Lower leg skin (tissue), 4 donors: ENCODE measurements at places on chromosomes 16 and 17.

GRCh38 chr16:89931305-89931896 lies 8.3 kb downstream of the TUBB3 start:
- no peak for DNase-seq

DNA sequence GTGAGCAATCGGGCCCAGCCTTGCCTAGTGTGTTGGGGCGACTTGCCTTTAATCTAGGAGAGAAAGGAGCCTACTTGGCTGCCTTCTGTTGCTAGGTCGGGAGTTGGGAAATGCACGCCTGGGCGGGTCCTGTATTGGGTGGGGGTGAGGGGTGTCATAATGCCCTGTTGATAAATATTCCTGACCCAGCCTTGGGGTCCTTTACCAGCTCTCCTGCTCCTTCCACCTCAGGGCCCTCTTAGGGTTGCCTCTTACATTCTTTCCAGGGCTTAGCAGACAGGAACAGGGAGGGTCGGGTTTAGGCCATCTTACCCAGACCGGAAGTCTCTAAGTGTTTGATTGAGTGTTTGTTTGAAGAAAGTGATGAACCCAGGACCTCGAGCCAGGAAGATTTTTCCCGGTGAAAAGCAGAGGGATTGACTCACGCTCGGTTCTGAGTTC lies 112.9 kb downstream of the SEC14L1 start:
- no peak for DNase-seq

DNA sequence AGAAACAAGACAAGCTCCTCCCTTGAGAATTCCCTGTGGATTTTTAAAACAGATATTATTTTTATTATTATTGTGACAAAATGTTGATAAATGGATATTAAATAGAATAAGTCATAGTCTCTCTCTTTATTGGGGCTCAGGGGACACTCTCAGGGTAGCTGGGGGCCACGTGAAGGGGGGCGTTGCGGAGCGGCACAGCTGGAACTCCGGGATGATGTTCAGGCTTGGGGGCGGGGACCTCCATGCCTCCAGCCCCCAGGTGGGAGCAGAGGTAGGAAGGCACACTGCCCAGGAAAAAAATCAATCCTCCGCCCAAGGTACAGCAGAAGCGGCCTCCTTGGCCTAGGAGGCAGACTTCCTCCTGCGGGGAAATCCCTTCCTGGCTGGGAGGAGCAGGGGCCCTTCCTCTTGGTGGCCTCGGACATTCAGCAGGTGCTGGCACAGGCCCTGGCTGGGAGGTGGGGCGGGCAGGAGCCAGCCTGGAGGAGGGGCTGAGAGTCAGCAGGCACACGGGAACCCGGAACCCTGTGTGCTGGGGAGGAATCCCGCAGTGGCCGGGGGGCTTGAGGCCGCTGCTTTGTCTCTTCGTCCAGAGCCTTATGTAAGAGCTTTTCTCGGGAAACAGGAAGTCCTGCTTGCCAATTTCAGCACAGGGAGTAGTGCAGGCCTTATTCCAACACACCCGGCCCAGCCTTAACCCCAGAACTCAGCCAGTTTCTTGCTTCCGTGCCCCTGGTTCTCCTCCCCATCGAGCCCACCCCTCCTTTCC lies 591 bp upstream of the TNFSF13 start:
- peak; percentile 80 for DNase-seq

GRCh38 chr16:51524555-51525373 lies 373.7 kb upstream of the SALL1 start:
- DNase-seq: no peak

DNA sequence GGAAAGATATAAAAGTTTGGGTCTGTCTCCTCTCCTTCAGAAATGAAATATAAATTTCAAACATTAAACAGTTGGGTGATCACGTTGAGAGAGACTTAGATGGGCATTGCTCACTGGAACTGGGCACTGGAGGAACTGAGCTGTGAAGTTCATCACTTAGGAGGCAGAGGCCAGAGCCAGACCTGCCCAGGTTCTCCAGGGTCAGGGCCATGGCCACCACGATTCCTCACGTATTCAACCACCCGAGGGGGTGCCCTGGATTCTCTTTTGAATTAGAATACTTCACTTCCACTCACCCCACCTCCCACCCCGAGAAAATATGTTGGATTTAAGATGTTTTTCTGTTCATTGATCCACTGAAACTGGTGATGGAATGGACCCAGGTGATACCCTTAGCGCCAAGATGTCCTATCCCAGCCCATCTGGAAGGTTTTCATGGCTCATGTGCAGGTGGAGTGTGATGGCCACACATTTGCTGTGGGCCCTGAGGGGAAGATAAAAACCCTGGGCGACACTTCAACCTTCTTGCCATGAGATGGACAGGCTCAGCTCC lies 6.1 kb downstream of the PRR29 start:
- peak; percentile 59 for DNase-seq

DNA sequence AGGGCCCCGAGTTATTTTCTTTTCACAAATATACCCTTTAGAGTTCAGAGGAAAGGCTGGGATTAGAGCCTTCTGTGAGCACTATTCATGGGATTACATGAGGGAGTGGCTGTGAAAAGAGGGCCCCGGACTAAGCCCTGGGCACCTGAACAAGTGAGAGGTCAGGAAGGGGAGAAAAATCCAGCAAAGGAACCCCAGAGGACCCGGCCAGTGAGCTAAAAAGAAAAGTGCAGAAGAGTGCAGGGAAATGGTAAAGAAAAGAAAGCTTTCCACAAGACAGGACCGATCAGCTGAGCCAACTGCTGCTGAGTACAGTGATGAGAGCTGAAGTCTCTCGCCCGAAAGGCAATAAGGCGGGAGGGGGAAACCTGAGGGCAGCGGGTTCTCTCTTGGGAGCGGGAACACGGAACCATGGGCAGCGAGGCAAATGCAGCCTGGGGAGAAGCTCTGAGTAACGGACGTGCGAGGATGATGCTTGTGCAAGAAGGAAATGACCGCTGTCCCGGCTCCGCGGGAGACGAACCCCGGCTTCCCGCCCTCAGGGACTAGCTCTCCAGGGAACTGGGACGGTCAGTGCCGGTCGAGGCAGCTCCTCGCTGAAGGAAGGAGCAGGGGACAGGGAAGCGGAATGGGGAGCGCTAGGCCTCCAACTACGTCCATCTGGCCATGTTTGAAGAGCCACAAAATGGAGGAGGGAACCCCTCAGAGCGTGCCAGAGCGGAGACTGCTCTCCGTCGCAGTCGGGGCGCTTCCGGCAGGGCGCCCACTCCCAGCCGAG lies 665 bp upstream of the ALDH3A2 start:
- peak; percentile 72 for DNase-seq

DNA sequence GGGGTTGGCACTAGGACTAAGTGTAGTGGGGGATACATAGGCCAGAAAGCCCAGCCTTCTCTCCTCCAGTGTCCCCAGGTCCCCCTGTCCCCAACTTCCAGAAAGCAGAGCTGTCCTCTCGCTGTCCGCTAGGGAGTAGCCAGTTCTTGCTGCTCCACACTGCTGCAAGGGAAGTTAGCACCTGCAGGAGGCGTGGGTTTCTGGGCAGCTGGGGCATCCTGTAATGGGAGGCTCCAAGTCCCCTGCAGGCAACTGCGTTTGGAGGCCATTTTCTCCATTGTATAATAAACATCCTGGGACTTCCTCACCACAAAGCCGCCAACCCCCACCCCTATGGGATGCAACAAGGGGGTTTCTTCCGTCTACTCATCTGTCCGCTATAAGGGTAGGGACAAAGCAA lies 1.7 kb downstream of the RPRML start:
- no peak for DNase-seq

DNA sequence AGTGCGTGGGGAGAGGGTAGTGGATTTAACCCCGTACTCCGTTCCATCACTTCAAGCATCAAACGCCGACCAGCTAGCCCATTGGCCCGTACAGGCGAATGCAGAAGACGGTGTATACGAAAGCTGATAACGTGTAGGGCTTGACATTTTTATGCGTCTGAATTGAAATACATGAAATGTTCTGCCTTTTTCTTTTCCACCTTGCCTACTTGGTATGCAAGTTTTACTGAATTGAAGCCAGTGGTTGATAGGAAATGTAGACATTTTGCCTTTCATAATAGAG lies 834 bp upstream of the STAT3 start:
- DNase-seq: no peak

GRCh38 chr16:49563666-49564065 lies 190.1 kb downstream of the C16orf78 start:
- no peak for DNase-seq

DNA sequence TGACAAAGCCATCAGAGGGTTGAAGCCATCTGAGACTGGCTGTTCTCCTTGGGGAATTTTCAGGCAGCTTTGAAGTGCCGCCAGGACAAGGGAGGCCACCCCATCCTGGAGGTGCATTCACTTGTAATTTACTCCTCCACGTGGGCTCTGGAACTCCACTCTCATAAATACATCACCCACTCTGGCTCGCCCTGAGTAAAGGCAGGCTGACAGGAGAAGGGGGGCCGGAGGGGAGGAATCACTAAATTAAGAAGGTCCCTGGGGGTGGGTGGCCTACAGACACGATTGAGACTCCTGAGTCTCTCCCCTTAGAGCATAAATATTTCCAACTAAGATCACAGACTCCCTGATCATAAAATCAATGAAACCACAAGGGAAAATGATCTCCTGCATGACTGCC lies 56.3 kb upstream of the HNF1B start:
- DNase-seq: no peak

DNA sequence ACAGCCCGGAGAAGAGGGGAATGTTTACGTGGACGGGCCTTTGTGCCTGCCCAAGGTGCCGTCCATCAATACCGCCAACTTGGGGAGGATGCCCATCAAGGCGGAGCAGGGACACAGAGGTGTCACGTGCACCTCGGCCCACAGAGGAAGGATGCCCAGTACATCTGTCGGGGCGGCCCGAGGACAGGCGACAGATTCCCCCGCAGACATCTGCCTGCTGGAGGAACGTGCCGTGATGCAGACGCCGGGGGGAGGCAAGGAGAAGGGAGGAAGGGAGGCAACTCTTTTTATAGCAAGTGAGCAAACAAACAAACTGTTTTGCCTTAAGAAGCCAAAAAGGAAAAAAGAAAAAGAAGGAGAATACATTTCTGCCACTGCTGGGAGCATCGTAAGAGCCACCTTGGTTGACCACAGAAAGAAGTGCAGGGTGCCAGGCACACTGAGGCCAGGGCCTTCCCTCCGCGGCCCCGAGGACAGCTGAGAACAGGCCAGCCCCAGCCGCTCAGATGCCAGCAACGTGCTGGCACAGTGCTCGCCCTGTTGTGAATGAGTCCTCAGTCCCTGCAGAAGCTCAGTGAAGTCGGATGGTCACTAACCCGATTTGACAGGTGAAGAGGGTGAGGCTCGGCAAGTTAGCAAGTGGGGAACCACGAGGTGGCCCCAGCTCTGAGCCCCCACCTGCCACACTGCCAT lies 146.4 kb downstream of the RBFOX3 start:
- DNase-seq: no peak

- no peak for DNase-seq
Observed at GRCh38 chr16:68147444-68147843, 62.3 kb downstream of the NFATC3 start.

GRCh38 chr17:199806-200545 lies 18.5 kb upstream of the DOC2B start:
- DNase-seq: no peak

DNA sequence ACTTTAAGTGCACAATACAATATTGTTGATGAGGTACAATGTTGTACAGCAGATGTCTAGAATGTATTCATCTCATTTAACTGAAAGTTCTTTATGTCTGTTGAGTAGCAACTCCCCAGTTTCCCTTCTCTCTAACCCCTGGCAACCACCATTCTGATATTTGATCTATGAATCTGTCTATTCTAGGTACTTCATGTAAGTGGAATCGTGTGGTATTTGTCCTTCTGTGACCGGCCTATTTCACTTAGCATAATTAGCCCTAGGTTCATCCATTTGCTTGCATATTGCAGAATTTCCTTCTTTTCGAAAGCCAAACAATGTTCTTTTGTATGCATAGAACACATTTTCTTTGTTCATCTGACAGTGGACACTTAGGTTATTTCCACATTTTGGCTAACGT lies 10.8 kb downstream of the RGS9 start:
- DNase-seq: no peak

- no peak for DNase-seq
Observed at GRCh38 chr17:81277946-81278693, 17.0 kb downstream of the SLC38A10 start.

DNA sequence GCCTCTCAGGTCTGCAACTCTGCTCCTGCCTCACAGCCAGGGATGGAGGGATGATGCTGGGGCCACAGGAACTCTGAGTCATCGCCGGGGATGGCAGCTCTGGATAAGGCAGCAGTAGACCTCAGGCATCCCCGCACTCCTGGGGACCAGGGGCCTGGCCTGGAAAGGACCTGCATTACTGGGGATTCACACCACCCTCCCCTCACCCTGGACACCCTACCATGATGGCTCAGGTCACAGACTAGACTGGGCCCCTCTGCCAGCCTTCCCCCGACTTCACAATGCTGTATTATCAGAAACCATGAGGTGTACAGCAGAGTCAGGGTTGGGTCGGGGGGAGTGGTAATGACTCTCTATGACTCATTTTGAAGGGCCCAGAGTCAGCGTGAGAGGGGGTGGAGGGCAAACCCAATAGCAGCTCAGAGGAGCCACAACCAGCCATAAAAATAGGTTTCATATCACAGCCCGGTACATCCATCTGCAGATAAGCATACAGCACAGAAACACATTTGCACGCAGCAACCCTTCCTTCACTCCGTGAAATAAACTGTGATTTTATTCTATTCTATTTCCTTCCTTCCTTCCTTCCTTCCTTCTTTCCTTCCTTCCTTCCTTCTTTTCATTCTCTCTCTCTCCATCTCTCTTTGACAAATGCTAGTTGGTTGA lies 28.8 kb downstream of the DYNLRB2 start:
- no peak for DNase-seq

DNA sequence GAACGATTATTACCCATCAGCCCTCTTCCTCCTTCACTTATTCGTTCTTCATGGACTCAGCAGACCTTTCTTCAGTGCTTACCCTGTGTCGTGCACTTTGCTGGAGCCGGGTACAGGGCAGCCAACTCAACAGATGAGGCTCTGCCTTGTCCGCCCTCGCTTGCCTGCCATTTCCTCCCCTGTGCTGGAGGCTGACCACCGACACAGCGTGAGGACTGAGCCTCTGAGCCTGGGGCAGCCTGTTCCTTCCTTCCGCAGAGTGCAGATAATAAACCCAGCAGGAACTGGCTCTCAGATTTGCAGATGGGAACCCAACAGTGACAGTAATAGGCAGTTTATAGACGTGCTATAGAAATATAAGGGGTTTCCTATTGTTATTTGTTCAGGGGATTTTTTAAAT lies 7.0 kb upstream of the SLC39A11 start:
- DNase-seq: no peak

GRCh38 chr17:77449373-77449907 lies 308.7 kb downstream of the SEC14L1 start:
- DNase-seq: no peak
